Omental fat pad (tissue), 4 donors: ENCODE measurements at places on chromosomes 2 and 18.

DNA sequence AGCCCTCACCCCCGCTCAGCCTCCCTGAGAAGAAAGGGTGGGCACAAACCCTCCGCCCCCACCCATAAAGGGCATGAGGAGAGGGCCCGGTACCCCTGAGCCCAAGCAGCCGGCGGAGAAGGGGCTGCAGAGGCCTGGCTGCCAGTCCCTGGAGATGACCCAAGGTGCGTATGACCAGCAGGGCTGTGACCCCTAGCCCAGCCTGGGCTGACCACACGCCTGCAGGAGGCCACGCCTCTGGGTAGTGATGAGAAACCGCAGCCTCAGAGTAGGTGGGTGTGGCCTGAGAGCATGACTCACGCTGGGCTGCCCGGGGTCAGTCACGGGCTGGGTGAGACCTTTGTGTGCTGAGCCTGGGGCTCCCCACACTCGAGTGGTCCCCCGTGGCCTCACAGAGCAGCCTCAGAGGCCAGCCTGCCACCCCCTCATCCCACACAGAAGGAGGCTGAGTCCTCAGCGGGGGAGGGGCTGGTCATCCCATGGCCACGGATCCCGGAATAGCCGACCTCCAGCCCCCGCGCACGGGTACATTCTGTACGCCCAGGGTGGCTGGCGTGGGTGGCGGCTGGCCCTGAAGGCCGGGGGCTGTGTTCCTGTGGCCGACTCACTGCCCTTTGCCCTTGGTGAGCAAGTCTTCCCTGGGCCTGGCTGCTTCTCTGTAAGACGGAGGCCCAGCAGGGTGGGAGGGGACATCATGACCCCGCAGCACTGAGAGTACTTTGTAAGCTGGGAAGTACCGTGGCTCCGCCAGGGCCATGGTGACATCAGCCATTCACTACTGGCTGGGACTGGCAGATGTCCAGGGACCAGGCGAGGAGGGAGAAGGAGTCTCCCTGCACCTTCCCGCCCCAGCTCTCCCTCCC is 110.8 kb upstream of the OTOS start:
- peak; percentile 80 for DNase-seq

DNA sequence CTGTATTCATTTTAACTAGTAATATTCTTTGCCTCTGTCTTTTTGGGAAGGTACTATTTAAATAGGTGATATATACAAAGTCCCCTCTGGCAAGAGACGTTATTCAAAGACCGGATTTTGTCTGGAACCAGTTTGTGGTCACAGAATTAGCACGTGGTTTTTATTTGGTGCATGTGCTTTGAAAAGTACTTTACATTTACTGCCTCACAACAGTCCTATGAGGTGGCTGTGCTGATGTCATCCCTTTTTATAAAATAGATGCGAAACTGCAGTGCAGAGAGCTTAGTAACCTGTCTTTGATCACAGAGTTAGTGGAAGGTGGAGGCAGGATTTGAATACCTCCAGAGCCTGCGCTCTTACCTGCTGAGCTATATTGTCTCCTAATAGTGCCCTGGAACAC is 4.0 kb downstream of the LPIN1 start:
- DNase-seq = no peak

DNA sequence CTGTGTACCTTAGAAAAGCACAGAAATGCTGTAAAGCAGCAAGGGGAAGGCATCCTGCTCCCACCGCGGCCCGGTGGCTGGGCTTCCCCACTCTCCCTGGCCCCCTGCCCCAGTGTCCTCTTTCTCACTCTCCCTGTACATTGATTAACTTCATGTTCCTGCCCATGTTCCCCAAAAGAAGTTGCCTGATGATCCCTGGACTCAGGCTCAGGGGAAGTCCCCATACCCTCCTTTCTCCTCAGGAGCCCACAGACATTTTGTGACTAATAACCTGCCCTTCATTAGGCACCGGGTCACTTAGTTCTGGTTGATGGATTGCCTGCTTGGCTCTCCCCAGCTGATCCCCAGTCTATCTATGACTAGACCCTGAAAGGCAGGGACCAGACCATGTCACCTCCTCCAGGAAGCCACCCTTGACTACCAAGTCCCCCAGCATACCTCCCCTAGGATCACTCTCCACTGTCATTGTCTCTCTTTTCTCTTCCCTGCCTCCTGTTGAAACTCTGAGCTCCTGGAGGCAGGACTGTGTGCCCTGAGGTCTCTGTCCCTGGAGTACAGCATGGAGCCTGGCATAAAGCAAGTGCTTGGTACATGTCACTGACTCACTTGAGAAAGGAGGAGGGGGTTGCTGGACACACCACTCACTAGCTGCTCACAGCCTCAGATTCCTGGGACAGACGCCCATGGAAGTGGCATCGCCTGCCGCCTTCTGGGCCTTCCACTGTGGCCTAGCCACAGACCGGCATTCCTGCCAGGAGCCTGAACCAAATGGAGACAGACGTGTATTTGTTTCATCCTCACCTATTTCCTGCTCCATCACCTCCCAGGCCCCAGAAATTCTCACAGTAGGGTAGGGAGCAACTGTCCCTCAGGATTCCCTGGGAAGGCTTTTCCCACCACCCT is 13.5 kb downstream of the MALL start:
- DNase-seq = no peak

DNA sequence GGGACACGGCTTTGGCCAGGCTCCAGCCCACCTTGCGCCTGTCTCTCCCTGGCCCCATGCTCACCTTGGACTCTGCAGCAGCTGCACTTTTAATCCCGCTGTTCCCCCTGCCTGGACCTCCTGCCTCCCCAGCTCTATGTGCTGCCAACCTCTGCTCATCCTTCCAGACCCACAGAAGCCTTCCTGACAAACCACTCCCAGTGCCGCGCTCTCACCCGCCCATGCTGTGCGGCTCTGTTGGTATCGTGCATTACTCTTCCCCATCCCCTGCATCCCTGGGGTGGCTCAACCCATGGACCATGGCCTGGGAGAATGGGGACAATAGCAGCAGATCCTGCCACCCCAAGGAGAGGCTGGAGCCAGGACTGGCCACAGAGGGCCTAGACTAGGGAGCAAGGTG is 303.6 kb downstream of the CELF4 start:
- no peak for DNase-seq
